ENCODE measurements at places on chromosomes 3 and 15.

GRCh38 chr3:20256144-20256543 is 70.1 kb upstream of the SGO1 start:
- no peak for DNase-seq

GRCh38 chr15:38401106-38401505 is 52.8 kb upstream of the FAM98B start:
- DNase-seq: no peak

DNA sequence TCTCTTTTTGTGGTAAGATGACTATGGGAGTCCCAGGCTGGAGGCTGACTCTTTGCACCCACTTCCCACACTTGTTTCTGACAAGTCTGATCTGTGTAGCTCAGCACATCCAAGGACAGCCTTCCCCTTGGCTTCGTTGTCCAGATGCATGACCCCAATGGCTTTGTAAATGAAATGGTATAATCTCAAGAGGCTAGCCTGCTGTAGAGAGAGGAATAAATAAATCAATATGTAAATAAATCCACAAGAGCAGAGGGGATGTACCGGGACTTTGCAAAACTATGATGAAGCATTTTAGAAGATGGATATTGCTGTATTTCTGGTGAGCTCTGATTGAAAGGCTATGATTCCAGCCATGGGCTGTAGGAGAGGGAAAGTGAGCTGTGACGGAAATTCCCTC is 79.9 kb upstream of the NEO1 start:
- no peak for DNase-seq

DNA sequence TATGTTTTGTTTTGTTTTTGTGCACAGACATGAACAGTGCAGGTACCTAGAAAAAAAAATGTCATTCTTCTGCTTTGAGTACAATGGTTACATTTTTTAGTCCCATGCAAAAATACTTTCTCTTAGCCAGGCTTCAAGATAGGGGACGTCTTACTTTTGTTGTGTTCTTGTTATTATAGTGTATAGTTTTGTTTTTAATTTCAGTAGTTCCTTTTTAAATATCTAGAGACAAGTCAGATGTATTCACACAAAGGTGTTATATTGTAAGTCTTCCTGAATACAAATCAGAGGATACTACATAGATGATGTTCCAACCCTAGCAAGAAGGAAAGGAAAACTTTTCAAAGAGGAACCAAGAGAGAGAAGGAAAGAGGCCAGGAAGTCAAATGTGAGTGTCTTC is 28.8 kb upstream of the IGSF11 start:
- no peak for DNase-seq
